ENCODE measurements at places on chromosomes 16 and 17.

GRCh38 chr17:47897561-47897960 lies 1.5 kb downstream of the SP2 start:
- DNase-seq = no peak

- DNase-seq = no peak
Observed at GRCh38 chr16:66044089-66044488, 322.4 kb upstream of the CDH5 start.

- no peak for DNase-seq
Observed at GRCh38 chr17:39175695-39176093, 9.7 kb upstream of the ARL5C start.

- no peak for DNase-seq
Observed at GRCh38 chr16:57319646-57320045, 35.2 kb upstream of the PLLP start.

DNA sequence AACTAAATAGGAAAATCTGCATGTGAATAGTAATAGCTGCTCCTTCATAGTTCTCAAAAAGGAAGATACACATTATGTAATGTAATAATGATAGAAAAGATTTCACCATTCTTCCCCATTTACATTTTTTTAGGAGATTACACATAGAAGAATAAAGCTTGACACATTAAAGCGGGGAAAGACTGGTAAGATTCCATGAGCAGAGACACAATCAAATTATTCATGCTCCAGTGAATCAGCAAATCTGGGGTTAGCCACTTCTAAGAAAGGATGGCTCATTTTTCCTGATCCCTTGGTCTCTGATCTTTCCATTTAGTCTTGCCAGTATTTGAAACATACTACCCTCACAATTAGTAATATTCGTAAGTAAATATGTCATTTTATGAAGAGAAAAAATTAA lies 81.9 kb downstream of the CA4 start:
- no peak for DNase-seq

- no peak for DNase-seq
Observed at GRCh38 chr16:79390481-79391051, 210.0 kb downstream of the MAF start.

DNA sequence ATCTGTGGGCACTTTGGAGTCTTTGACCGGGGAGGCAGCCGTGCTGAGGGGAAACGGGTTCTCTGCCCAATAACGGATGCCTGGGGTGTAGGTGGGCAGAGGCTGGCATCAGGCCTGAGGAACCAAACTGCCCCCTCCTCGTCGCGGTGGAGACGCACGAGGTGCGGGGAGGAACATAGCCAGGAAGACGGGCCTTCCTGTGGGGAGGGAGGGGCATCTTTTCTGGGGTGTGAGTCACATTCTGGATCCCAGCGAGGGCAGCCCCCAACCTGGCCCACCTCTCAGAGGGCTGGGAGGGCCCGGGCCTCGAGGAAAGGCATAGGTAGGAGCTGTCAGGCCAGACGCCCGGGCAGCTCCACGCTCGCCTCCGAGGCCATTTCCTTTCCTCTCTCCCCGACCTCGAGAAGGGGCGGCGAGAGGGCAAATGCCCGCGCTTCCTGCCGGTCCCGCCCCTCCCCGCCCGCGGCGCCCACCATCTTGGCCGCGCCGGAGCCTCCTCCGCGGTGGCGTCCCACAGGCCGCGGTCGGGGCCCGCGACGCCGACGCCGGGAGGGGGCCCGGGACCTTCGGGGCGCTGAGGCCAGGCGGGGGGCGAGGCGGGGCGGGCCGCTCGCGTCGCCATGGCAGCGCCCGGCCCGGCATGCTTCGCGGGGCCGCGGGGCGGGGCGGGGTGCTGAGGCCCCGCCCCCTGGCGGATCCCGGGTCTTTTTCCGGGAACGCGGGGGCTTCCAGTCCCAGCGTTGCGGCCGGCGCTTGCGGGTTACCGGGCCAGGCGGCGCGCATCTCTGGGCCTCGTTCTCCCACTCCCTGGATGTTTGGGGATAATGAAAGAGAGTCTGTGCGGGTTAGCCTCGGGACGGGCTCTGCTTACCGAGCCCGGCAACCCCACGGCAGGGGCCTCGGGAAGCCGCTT lies 13.2 kb downstream of the RAI1 start:
- DNase-seq = no peak

DNA sequence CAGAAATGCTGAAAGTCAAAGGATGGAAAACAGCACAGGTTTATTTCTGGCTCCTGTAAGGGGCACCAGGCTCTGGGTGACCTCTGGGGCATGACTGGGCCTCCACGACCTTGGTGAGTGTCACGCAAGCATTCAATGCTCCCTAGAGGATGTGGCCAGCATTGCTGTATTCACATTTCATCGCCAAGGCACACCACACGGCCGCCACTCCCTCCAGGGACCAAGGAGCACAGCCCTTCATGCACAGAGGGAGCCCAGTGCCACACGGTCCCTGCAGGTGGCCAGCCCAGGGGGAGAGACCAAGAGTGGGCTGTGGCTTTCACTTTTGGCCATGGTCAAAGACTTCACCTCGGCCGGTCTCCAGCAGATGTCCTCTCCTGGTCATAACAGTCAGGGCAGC lies 137.4 kb upstream of the TNRC6C start:
- DNase-seq = no peak

DNA sequence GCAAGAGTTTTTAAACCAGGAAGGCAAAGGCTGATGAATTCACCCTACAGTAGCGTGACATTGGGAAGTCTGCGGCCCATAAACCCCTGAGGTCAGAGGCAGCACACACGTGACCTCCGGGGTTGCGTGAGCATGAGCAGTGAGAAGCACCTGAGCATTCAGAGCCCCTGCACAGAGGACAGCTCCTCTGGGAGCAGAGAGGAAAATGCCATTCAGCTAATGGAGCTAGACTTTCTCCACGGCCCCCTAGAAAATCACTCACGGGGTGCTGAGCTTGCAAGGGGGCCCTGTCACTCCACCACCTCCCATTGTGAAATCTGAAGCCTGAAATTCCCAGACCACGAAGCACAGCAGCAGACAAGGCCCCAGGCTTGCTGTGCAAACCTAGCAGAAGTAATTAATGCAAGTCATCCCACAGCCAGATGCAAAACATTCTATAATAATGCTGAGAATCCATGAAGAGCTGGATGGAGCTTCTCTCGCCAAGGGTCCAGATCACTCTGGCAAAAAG lies 114.9 kb upstream of the RCVRN start:
- no peak for DNase-seq

DNA sequence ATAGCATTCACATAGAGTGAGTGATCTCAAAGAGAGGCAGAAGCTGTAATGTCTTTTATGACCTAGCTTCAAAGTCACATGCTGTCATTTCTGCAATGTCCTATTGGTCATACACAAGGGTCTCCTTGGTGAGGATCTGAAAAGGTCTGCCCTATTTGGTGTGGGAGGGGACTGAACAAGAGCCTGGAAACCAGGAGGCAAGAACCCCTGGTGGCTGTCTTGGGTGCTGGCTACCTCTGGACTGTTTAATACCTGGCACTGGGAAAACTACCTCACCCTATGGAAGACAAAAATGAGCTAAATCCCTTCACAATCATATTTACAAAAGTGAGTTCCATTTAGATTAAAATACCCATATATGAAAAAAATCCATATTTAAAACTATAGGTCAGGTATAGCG lies 9.0 kb downstream of the KCTD13 start:
- DNase-seq = no peak

GRCh38 chr17:5715478-5715877 lies 131.2 kb upstream of the NLRP1 start:
- DNase-seq = no peak

GRCh38 chr16:83517398-83517797 lies 290.4 kb upstream of the HSBP1 start:
- DNase-seq = no peak

GRCh38 chr17:66337866-66338485 lies 35.6 kb downstream of the PRKCA start:
- DNase-seq = no peak

DNA sequence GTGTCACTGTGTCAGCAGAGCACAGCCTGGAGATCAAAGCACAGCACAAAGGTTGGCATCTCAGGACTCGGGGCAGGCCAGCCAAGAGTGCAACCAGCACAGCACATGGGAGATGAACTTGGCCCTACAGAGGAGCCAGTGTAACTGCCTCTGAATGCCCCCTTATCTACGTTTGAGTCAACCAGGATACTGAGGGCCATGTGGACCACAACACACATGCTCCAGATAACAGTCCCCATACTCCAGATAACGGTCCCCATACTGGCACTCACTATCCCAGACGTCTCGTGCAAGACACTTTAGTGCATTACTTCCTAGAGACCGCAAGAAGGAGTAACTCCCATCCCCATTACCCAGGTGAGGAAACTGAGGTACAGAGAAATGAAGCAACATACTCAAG lies 88.2 kb downstream of the XYLT1 start:
- DNase-seq = no peak

DNA sequence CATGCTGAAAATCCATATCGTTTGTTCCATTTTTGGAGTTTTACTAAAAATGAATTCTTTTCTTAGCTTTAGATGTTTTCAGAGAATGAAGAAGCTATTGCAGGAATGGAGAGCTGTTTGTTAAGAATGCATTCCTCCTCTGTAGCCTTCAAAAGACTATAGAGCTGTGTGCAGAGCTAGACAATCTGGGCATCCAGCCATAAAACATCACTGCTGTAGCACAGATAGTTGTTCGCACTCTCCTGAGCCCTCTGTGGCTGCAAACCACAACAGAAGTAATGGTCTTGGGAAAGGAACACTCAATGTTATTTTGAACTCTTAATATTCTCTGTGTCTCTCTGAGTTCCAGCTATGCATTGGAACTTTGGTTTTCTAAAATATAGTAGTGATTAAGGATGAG lies 4.9 kb downstream of the TNRC6C start:
- DNase-seq = no peak

- DNase-seq = no peak
Observed at GRCh38 chr17:55290492-55291113, 25.8 kb downstream of the HLF start.

DNA sequence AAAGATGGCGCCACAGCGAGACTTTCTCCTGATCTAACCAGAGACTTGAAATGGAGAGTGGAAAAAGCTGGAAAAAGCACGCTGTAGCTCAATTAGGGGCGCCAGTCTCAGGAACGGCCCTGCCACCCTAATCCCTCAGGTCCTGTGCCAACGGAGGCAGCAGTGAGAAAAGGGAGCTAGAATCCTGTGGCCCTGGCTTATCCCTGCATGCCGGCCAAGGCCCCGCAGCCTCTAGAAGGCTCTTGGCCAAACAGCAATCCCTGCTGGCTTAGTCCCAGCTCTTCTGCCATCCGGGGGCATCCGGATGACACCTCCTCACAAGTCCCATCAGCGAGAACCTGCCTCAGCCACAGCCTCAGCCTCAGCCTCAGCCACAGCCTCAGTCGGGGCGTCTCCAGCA lies 69.8 kb downstream of the MRM3 start:
- no peak for DNase-seq

DNA sequence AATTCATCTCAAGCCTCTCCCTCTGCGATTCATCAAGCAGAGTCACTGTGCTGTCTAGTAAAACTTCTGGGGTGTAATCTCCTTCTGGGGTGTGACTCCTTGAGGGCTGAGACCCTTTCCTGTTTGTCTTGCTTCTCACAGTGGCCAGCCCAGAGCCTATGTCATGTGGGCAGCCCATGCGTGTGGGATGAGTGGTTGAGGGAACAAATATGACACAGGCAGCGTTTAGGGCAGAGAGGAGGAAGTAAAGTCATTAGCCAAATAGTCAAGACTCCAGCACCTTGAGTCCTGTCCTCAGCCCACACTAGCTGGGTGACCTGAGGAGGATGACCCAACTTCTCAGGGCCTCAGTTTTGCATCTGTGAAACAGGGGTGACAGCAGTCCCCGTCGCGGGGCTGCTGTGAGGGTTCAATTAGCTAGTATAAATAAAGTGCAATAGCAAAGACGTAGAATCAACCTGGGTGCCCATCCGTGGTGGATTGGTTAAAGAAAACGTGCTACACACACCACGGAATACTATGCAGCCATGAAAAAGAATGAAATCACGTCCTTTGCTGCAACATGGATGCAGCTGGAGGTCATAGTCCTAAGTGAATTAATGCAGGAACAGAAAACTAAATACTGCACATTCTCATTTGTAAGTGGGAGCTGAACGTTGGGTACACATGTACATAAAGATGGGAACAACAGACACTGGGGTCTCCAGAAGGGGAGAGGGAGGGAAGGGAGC lies 4.5 kb upstream of the ITGAX start:
- DNase-seq = no peak

- DNase-seq = no peak
Observed at GRCh38 chr17:36602924-36603384, 1.6 kb downstream of the MRM1 start.

DNA sequence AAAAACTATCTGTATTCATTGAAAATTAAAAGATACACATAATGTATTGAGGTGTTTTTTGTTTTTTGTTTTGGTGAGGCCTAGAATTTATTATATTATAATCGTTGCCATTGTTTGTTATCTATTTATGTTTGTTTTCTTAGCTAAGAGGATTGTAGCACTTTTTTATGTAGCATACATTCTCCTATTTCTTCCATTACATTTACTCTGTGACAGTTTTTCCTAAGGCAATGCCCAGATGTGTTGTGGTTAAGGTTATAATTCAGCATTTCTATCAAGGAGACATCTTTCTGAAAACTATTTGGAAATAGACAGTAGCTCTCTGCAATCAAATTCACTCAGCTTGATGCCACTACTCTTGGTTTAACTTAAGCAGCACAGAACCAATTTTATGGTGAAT lies 161.6 kb downstream of the PPM1E start:
- no peak for DNase-seq

GRCh38 chr17:46847204-46848191 lies 3.9 kb upstream of the WNT9B start:
- DNase-seq = no peak

GRCh38 chr17:43517161-43517560 lies 29.0 kb downstream of the ETV4 start:
- DNase-seq = no peak

- DNase-seq = no peak
Observed at GRCh38 chr17:75721463-75722011, 278 bp downstream of the ITGB4 start.

- DNase-seq = no peak
Observed at GRCh38 chr16:28003923-28004322, 59.6 kb downstream of the GSG1L start.

DNA sequence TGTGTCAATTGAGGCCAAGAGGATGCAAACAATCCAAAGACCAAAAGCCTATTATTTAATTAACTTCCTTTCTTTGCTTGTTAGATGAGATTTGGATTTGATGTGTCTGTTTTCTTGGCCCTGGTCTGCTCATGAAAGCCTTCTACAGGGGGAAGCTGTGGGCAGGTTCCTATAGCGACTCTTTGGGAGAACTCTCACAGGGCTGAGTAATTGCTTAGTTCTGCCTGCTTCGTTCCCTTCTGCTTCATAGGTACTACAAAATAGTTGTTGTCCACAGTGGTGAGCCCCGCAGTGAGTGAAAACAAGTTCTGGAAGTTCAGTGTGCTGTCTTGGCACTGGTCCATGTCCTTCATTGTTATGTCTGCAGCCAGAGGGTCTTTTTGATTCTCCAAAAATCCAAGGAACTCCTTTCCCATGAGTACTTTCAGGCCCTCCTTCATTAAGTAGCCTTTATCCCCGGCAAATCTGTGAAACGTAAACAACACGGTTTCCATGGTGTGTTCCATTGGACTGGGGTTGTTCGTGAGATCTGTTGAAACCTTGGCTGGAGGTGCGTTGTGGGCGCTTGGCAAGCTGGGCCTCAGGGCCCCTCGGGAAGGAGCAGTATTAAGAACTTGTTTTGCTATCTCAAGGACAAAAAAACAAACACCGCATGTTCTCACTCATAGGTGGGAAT lies 30.0 kb upstream of the ANKRD40CL start:
- no peak for DNase-seq
